CD4-positive, alpha-beta T cell treated with Interleukin-6 for 4 hours (primary cell): ENCODE measurements at places on chromosomes 7 and 10.

DNA sequence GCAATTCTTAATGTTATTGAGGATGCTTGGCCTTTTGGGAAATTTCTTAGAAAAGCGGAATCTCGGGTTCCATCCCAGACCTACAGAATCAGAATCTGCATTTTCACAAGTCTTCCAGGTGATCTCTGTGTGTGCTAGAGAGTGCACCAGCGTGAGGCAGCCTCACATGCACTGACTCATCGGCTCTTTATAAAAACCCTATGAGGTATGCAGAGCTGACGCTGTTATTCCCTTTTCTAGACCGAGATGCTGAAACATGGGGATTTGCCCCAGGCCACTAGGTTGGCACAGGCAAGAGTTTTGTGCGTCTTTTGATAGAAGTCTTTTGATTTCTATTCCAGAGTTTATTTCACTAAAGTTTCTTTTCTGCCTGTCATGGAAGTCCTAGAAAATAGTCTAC lies 61.2 kb downstream of the CDCA7L start:
- no peak for DNase-seq

DNA sequence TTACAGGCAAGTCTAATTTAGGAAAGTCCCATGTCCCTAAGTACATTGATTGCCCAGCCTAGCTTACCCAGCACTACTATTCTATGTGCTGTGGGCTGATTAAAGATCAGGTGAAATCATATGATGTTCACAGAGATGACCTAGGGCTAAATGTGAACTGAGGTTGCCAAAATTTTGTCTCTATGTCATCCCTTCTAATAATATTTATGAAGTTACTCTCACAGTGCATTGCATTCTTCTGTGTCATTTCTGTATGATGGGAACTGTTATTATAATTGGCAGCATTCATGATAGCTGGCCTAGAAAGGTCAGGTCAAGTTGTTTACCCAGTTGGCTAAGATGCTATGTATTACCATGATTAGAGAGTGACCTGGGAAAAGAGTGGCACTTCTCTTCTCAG lies 2.8 kb upstream of the PDK4 start:
- no peak for DNase-seq

DNA sequence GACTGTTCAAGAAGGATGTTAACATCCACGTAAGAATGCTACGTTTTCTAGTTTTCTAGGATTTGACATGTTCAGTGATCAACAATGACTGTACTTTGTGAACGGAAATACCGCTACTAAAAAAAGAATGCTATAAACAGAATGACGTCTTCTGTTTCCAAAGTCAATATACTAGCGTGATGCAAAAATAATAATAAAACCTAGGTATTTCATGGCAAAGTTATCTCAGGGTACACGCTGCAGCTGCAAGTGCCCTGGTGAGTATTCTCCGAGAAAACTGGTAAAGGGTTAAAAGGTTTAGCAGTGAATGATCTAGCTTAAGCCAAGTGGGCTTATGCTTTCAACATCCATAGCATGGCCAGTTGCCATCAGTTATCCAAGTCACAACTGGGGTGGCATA lies 653.3 kb upstream of the PFKP start:
- DNase-seq, result no peak

- no peak for DNase-seq
Observed at GRCh38 chr10:78862328-78862640, 206.5 kb upstream of the ZMIZ1 start.

DNA sequence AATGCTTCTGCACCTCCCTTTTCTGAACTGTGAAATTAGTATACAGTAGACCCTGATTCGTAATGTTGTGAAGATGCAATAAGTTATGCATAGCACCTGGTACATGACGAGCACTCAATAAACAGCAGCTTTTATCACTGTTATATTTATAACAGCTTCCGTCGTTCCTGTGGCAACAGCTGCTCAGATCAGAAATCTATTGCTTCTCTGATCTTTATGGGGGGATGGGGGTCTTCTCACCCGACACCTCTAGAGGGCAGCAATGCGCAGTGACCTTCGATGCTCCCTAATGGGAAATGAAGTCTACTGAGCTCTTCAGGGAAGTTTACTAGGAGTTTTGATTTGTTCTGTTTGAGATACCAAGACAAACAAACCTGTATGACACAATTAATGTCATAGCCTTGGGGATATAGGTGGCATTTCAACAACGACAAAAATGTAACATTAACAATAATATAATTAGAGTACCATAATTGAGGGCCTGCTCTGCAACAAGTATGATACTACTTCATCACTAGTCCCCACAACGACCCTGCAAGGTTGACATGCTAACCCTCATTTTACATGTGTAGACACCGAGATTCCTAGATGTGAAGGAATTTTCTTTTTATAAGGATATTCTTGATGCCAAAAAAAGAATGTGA lies 289.6 kb downstream of the SFMBT2 start:
- DNase-seq, result peak; percentile 76

GRCh38 chr10:21279217-21279575 lies 246.3 kb downstream of the SKIDA1 start:
- DNase-seq, result no peak

DNA sequence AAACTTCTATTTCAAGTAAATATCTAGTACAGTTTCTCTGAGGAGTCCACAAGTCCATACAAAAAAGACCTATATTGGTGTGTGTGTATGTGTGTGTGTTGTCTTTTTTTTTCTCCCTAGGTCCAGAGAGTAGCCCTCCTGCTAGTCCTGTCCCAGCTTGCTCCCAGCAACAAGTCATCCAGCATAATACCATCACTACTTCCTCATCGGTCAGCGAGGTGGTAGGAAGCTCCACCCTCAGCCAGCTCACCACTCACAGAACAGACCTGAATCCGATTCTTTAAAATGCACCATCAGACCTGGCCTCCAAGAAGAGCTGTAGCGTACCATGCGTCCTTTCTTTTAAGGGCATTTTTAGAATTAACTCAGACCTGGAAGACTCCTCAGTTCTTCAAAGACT lies 139.1 kb downstream of the TRIL start:
- no peak for DNase-seq

DNA sequence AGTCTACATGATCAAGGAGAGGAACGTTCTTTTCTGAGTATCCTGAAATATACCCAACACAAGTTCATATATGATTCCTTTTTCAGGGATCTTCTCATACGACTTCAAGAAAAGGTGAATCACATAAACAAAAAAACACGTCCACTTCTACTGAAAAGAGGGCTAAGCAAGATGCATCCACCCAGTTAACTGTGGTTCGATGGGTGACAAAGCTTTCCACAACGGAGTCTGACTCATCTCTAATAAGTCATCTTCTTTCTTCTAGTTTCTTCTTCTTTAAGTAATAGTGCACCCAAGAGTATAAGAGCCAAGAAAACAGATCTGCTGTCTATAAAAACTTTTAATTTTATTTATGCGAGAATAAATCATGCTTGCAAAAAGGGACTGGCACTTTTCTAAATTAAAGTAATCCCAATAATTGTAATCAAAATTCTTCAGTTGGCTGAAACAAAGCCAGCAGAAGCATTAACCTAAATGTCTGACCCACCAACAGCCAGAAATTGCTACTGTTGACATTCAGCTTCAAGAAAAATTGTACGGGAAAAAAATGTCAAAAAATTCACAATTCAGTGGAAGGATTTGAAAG lies 146.9 kb upstream of the ANK3 start:
- peak; percentile 32 for DNase-seq

GRCh38 chr7:72710983-72711382 lies 117.0 kb downstream of the TYW1B start:
- no peak for DNase-seq

- DNase-seq, result no peak
Observed at GRCh38 chr10:70894416-70894815, 6.1 kb upstream of the PCBD1 start.
